Activated T-cell treated with anti-CD3 and anti-CD28 coated beads for 24 hours (primary cell): ENCODE measurements at places on chromosomes 1 and 21.

- DNase-seq = no peak
Measured at GRCh38 chr1:162678439-162678838, 46.2 kb downstream of the DDR2 start.

GRCh38 chr1:238468068-238468467, 577.3 kb upstream of the ZP4 start:
- DNase-seq = no peak

- DNase-seq = no peak
Measured at GRCh38 chr1:214833178-214833756, 230.3 kb downstream of the CENPF start.

- no peak for DNase-seq
Measured at GRCh38 chr1:173052681-173053196, 2.0 kb upstream of the TNFSF18 start.

- peak; percentile 30 for DNase-seq
Measured at GRCh38 chr1:35726450-35727433, 8.1 kb upstream of the C1orf216 start.

DNA sequence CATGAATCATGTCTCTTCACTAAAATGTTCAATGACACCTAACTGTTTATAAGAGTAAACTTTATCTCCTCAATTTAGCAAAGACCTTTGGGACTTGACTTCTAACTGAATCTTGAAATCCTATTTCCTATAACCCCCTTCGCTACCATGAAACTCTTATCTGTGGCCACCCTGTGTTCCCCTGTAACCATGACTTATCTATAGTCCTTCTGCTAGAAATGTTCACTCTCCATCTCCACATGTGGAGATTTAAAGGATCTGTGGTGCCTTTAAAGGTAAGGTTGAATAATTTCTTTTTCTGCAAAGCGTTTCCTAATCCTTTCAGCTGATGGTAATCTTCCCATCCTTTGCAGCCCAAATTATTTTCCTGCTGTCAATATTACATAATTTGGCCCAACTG, 436.3 kb upstream of the RUNX1 start:
- DNase-seq = no peak

DNA sequence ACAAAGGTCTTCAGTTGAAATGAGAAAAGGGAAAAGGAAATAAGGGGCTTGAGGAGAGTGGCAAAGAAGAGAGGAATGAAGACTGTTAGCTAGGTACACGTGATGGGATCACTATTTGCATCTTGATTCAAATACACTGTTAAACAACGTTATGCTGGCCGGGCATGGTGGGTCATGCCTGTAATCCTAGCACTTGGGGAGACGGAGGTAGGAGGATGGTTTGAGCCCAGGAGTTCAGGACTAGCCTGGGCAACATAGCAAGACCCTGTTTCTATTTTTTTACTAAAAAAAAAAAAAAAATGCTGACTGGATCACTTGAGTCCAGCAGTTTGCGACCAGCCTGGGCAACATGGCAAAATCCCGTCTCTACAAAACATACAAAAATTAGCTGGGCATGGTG, 2.4 kb downstream of the RBM34 start:
- no peak for DNase-seq

DNA sequence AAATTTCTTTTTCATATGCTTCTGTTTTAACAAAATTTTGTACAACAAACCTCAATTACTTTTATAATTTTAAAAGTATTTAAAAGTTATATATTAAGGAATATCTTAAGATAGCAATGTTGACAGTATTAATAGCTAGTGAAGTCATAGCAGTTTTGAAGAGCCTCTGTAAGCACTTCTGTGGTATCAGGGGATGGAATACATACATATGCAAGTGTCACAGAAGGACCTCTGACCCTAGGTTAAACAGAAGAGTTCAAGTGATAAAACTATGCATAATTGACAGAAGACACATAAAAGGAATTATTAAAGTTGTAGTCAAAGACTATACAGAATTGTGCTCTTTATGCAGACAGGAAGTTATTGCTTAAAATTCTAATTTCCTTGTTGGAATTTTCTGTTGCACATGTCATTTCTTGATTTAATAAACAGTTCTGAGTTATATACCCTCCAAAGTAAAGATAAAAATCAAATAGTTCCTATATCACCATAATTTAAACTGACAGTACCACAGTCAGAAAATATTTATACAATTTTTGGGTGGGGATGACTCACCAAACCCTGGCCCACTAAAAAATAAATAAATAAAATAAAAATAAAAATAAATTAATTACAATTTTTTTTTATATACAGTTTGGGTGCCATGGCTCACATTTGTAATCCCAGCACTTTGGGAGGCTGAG, 27.1 kb downstream of the IPP start:
- DNase-seq = no peak

- no peak for DNase-seq
Measured at GRCh38 chr1:98493469-98493868, 168.1 kb upstream of the SNX7 start.

- DNase-seq = no peak
Measured at GRCh38 chr1:88330201-88330600, 353.9 kb upstream of the PKN2 start.

DNA sequence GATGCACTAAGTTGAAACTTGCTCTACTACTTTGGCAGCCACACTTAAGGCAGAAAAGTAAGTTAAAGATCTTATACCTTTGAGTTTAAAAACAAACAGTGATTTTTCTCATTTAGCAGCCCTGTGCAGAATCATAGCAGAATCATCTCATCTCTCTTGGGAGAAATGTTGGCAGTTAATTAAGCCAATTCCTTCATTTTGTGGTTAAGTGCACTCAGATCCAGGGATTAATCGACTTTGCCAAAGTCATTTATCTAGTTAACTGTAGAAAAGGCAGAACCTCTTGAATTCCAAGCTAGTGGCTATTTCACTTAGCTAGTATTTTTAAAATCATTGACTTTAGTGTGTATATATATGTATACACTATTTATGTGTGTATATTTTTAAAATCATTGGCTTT, 125.0 kb downstream of the GPR52 start:
- DNase-seq = no peak

DNA sequence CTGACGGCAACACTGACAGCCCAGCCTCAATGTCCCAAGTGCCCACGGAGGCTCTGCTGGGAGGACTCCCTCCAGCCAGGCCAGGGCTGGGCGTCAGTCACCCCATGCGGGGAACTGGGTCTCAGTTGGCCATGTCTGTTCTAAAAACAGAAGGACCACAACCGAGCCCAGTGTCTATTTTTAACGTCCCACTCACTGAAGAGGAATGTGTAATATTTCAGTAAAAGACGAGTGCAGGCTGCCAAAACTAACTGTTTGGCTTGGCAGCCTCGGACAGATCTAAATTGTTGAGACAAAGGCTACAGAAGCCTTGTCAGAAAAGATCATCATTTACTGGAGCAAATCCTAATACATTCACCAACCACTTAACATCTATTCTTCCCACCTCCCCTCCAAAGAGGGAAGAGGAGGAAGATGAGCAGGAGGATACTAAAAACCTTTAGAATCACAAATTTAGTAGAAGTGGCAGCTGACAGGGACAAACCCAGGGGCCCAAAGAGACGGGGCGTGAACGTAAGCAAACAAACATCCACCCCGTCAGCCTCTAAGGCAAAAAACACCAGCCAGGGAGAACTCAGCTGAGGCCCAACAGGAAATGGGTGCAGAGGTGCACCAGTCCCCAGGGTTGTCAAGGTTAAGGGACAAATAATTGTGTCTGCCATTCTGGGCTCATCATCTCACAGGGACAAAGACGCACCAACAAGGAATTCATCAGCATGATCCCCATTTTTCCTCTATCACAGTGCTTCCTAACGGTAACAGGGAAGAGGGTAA, 18.7 kb downstream of the C1orf198 start:
- DNase-seq = no peak

GRCh38 chr1:176216031-176216430, 8.9 kb upstream of the COP1 start:
- DNase-seq = no peak
